H54 (cell line): ENCODE measurements at places on chromosomes 13 and 19.

DNA sequence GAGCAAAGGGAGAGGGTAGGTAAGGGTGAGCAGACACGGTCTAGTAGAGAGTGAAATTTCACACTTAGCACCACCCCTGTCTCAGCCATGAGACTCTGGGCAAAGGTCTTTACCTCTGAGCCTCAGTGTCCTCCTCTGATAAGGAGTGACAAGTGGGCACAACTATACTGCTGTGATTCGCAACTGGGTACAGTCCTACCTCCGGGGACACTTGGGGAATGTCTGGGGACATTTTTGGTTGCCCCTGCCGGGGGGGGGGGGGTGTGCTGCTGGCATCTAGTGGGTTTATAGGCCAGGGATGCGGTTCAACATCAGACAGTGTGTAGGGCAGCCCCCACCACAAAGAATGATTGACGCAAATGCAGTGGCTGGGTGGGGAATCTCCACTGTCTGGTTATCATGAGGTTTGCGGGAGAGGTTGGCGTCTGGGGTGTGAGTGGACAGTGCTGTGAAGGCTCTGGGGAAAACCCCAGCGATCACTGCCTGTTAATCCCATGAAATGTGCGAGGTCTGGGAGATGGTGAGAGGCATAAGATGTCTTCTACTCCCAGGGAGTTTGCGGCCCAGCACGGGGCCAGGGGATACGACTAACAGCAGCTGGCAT is 4.3 kb downstream of the NACC1 start:
- DNase-seq, result no peak

DNA sequence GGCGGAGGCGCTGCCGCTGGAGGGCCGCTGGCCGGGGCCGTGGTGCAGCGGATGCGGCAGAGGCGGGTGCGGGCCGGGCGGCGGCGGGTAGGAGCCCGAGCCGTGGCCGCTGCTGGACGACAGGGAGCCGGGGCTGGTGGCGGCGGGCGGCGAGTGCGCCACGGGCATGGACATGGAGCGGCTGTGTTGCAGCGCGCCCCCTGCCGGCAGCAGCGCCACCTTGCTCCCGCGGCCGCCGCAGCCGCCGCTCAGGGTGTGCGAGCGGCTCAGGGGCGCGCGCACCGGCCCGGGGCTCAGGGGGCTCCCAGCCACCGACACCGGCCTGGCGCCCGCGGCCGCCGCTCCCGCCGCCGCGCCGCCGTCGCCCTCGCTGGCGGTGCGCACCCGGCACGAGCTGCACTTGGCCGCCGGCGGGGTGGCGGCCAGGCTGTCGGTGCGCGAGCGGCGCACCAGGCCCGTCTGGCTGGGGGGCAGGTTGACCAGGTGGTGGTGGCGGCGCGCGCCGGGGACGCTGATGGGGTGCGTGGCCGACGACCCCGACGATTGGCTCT is 1.7 kb downstream of the IRS2 start:
- peak; percentile 91 for DNase-seq

GRCh38 chr13:54750521-54750920 is 1721.9 kb downstream of the OLFM4 start:
- DNase-seq, result no peak

- DNase-seq, result no peak
Measured at GRCh38 chr13:47004027-47004426, 107.2 kb upstream of the HTR2A start.

GRCh38 chr13:99087954-99088491 is 110.2 kb upstream of the DOCK9 start:
- DNase-seq, result no peak

GRCh38 chr19:535017-535835 is 3.7 kb downstream of the CDC34 start:
- no peak for DNase-seq

DNA sequence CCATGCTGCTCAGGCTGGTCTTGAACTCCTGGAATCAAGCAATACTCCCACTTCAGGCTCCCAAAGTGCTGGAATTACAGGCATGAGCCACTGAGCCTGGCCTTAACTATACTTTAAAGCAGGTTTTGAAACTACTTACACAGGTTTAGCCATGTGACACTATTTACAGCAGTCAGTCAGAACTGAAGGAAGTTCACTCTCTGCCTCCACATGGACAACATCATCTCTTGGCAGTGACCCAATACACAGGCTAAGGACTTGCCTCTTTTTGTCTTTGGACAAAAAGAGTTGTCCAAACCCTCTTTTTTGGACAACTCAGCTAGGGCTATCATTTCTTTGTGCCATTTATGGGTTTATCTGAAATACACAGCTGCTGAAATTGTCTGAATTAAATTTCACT is 89.0 kb upstream of the CLDN10 start:
- DNase-seq, result no peak

- DNase-seq, result peak; percentile 53
Measured at GRCh38 chr19:33809960-33810359, 13.3 kb downstream of the KCTD15 start.

DNA sequence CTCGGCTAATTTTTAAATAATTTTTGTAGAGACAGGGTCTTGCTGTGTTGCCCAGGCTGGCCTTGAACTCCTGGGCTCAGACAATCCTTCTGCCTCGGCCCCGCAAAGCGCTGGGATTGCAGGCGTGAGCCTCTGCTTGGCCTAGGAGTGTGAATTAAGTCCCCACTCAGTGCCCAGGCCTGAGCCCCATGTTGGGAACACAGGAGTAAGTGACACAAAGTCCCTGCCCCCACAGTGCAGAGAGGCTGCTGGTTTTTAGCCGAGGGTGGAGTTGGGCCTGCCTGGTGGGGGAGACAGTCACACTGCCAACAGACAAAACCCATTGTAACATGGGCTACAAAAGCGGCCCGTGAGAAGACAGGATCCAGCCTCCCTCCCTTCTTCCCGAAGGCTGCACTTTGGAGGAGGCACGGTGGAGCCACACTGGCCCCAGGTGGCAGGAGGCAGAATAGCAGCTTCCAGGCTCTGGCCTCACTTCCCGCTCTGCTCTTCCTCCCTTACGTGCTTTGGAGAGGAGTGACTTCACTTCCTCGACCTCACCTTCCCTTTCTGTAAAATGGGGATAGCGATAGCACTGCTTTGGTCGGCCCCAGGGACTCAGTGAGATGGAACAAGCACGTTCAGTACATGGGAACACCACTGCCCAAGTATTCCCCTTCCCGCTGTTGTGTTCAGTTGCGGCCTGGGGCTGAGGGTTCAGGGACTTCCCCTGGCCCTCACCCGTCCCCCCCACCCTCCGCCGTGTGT is 15.2 kb upstream of the EHD2 start:
- peak; percentile 80 for DNase-seq
